ENCODE measurements at places on chromosomes 4 and X. TPM values are rescaled to one million over a fixed set of nuclear protein-coding genes. Genes with fewer than 3 reads are reported as not detected.

DNA sequence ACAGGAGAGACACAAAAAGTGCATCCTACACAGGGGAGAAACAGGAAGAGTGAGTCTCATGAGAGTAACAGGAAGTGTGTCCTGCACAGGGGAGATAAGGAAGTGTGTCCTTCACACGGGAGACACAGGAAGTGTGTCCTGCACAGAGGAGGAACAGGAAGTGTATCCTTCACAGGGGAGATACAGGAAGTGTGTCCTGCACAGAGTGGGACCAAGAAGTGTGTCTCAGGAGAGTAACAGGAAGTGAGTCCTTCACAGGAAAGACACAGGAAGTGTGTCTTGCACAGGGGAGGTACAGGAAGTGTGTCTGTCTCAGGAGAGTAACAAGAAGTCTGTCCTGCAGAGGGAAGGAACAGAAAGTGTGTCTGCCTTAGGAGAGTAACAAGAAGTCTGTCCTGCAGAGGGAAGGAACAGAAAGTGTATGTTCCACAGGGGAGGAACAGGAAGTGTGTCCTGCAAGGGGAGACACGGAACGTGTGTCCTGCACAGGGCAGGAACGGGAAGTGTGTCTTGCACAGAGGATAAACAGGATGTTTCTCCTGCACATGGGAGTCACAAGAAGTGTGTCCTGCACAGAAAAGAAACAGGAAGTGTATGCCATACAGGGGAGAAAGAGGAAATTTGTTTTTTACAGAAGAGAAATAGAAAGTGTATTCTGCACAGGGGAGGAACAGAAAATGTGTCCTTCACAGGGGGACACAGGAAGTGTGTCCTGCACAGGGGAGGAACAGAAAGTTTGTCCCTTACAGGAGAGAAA lies 102.0 kb downstream of the ARSF start:
- no peak for DNase-seq

GRCh38 chr4:158993891-158994290 lies 109.0 kb upstream of the RAPGEF2 start:
- no peak for DNase-seq

- no peak for DNase-seq
Measured at GRCh38 chr4:75921910-75922309, 18.9 kb downstream of the NAAA start.

TCEAL2 gene
- not detected for total RNA-seq

DNA sequence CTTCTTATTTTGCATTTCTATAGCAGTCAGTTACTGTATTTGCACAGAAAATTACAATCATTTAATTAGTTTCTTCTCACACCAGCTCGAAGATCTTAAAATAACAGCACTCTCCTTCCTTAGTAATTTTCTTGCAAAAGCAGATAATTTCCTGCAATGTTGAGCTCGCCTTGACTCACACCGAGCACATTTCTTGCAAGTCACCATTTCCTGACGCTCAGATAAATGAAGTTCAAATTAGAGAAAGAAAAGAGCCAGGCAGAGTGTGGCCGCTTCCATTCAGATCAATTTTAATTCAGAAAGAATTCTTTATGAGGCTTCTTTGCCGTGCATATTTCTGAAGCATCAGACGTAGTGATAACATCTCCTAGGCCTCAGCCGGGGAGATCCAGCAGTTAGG lies 10.1 kb downstream of the SORCS2 start:
- peak; percentile 28 for DNase-seq

DNA sequence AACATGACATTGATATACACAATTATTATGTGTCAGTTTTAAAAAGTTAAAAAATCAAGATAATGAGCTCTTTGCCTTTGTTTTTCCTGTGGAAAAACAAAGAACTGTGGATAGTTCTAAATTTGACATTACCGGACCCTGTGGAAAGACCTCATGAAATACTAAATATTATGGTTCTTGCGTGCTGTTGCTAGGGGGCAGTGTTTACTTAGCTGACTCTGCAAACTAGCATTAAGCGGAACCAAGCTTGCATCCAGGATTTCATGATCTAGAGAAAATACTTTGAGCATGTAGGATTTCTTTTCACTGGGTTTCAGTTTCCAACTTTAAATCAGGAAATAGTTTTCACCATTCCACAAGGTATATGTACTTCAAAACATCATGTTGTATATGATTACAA lies 33.6 kb downstream of the CLCN4 start:
- DNase-seq: peak; percentile 79

CPZ gene
- not detected for total RNA-seq

GRCh38 chrX:38175139-38175538 lies 45.5 kb downstream of the SRPX start:
- DNase-seq: peak; percentile 38

DNA sequence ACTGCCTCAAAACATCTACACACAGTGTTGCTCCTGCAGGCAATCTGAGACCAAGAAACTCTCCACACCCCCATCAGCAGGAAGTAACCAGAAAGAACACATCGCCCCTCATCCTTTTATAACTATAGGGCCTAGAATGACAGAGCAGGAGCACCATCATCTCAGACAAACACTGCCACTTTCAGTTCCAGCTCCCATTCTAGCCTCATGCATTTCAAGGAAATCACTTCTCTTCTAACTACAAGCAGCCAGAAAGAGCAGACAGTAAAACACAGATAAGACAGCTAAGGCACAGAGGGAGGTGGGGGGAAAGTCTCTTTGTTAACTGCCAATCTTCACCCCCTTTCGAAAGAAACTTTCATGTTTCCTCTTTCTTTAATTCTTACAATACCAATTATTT lies 102.6 kb upstream of the TENT5D start:
- DNase-seq: no peak

DNA sequence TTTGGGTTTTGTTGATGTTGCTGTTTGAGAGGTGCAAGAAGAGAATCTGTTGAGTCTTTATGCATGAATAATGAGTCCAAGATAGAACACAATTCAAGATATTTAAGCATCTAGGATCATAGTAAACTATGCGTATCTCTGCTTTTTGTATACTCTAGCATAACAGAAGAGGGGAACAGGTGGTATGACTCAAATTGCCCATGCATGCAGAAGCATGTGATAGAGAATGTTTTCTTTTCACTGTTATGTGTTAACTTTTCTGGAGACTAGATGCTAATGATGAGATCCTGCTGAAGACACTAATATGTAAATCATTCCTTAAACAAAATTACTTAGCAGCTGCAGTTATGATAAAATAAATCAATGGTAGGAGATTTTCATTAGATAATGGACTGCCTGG lies 165.3 kb upstream of the FTHL17 start:
- no peak for DNase-seq

GRCh38 chr4:107618656-107619055 lies 101.4 kb downstream of the PAPSS1 start:
- no peak for DNase-seq

- DNase-seq: no peak
Measured at GRCh38 chr4:138632856-138633579, 382.6 kb upstream of the NOCT start.

GRCh38 chrX:123846577-123847038 lies 13.2 kb upstream of the XIAP start:
- DNase-seq: no peak

DNA sequence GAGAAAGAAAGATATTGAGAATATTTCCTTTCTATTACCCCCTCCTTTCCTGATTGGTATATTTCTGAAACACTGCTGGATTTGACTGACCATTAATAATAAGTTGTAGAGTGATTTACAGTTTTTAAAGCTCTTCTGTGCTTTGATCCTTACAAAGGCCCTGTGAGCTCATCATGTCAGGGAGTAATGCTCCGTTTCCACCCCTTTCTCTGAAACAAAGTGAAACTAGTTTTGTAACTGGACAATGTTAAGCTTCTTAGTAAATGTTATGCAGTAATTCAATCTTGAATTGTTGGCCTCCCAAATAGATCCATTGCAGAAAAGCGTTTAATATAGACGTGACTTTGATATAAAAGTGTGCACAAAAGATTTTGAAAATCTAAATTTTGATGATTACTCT lies 190.1 kb upstream of the GNPDA2 start:
- DNase-seq: no peak

DNA sequence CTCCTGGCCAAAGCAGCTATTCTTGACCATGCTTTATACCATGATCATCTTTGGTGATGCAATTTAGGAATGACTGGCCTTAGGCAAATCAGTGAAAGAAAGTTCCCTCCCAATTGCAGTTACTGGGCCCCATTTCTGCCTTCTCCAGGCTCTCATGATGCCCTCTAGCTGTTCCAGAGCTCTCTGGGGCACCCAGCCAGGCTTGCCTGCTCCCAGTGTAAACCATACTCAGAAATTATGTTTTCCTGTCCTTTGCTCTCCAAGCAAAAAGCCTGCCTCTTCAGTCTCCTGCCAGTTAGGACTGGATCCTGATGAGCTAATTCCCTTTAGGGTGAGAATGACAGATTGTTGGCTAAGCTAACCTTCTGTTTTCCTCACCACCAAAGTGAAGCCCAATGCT lies 85.3 kb upstream of the RBPJ start:
- DNase-seq: no peak

PABPC1L2B gene
- total RNA-seq: not detected

DNA sequence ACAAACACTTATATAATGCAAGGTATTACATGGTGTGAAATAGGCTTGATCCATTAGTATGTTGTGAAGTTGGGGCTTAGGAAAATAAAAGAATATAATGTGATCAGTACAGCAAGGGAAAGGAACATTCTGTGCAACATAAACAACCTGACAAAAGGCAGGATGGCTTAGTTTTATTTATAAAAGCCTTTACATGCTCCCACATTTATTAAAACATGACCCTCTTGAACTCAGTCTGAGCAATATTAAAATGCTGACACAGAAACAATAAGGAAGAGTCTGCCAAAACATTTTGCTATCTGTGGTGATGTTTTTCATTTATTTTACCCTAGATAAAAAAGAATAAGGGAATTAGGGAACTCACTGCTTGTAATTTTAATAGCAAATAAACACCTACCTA lies 519.7 kb downstream of the PCDH7 start:
- no peak for DNase-seq

DNA sequence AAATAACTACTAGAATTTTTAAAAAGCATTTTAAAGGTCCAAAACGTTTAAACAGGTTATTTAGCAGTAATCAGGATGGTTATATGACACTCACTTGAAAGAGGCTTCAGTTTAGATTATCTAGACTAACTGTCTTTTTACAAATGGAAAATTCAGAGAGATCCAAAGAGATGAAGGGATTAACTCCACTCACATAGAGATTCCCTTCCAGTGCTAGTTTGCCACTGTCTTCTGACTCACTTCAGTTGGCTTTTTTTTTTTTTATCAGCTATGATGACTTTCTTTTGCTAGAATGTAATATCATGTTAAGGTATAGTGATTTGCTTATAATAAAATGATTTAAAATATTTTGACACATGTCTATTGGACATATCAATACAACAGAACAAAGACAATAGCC lies 43.8 kb downstream of the GALNT7 start:
- DNase-seq: no peak

DNA sequence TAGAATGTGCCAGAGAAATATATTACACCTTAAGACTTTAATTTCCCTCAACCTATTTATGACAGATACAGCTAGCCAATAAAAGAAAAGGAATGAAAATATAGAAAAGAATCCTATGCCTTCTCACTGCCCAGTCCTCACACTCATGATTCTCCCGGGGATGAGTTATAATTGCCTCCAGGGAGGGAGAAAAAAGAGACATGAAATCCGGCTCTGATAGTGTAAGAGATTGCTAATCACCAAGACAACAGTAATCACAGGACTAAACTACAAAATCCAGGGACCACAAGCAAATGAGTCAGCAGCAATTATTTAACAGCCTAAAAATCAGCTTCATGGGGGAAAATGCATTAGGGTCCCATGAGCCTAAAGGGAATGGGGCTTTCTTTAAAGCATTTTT lies 95.9 kb upstream of the DUSP21 start:
- DNase-seq: peak; percentile 8

SOX3 gene
- not detected for total RNA-seq

GRCh38 chrX:56228914-56229313 lies 3.2 kb upstream of the KLF8 start:
- no peak for DNase-seq

SSX4B gene
- not detected for total RNA-seq

TEX13D gene
- total RNA-seq: not detected

- DNase-seq: peak; percentile 69
Measured at GRCh38 chr4:11739992-11740391, 311.3 kb upstream of the HS3ST1 start.

GRCh38 chrX:136714626-136715599 lies 65.8 kb downstream of the ARHGEF6 start:
- DNase-seq: no peak

GLRA2 gene
- not detected for total RNA-seq

DNA sequence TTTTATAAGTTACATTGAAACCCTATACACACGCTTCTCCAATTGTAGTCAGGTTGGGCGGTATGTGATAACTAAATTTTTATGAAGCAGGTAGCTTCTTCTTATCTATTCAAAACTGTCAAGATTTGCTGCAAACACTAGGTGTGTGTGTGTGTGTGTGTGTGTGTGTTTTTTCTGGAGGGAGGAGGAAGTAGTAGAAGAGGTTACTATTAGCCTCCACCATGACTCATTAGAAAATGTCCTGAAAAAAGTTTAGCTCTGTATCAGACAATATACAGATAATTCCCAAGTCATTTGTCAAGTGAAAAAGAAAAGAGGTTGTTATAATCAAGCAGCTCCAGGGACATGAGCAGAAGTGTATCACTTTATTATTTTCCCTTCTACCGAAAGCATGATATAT lies 33.9 kb downstream of the PCDH7 start:
- DNase-seq: no peak

GRCh38 chr4:39713691-39714090 lies 15.8 kb downstream of the UBE2K start:
- DNase-seq: no peak

DNA sequence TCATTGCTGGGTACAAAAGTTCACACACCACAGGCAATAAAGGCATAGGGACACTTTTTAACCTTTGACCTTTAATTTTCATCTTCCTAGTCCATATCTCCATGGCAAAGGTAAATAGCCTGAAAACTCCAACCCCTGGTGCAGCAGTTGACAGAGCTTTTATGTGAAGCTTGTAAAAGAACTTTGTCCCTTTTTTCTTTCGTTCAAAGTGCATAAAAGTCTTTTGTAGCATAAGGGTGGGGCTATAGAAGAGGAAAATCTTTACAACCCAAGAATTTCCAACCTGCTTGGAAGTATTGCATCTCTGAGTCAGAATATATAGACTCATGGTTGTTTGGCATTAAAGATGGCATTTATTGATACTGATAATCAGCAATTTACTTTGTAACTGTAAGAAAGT lies 20.4 kb downstream of the POF1B start:
- no peak for DNase-seq

GSX2 gene
- total RNA-seq: not detected

Measured in dermis blood vessel endothelial cell (primary cell).